ENCODE measurements at places on chromosomes 1 and 21.
A peak's percentile ranks its signal among the peaks of the same experiment; 100 is the strongest.

GRCh38 chr1:113691184-113691583 lies 68.1 kb downstream of the PHTF1 start:
- no peak for DNase-seq

GRCh38 chr1:100440075-100440809 lies 87.9 kb downstream of the CDC14A start:
- DNase-seq: no peak

DNA sequence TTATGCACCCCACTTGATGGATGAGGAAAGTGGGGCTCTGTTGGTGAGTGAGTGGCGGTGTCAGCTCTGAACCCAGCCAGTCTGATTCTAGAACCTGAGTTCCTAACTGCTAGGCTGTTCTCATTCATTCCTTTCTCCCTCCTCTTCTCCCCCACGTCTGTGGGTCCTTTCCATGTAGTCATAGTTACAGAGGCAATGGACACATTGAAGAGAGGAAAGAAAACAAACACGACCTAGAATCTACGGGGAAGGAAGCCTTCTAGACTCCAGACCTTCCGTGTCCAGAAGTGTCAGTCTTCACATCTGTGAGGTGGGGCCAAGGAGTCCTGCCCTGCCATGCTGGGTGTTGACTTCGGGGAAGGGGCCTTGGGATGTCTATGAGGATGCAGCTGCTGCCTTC lies 115.8 kb upstream of the WNT4 start:
- DNase-seq: no peak

DNA sequence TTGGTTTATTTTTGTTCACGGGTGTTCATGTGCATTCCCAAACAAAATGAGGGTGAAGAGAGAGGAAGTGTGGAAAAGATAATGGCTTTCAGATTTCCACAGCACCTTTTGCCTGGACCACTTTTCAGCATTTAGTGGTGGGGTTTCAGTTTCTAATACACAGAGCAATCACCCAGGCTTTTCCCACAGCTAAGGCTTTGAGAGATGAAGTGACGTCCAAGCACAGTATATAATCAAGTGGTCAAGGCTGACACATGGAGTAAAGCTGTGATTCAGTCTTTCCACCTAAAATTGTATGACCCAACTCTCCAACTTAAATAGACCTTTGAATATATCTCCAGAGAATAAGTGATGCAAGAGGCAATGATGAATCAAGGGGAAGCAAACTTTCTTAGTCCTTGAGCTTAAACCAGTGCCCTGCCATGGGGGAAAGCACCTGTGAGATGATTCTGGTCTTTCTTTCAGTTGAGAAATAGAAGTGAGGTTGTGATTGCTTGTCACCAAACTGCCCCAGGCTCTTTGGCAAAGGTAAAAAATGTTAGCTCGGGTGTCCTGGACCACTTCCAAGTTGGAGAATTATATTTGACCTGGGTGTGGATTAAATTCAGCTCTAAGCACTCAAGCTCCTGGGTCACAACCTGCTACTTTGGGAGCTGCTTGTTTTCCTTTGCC lies 2.4 kb upstream of the PIK3R3 start:
- DNase-seq: peak; percentile 39

DNA sequence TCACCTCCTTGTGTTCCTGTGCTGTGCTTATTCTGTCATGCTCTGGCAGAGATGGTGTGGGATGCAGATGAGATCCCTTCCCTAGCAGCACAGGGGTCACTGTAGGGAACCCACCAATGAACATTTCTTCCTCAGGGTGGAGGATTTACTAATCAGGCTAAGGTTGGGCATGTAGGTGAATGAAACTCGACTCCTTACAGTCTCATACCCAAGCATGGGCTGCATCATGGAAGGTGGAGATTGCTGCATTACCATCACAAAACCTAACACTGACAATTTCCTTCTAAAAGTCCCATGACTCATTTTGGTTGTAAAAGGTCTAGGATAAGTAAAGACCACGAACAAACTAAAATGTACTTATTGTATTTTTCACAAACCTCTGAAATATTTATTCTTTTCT lies 399.9 kb downstream of the DSCAM start:
- no peak for DNase-seq

DNA sequence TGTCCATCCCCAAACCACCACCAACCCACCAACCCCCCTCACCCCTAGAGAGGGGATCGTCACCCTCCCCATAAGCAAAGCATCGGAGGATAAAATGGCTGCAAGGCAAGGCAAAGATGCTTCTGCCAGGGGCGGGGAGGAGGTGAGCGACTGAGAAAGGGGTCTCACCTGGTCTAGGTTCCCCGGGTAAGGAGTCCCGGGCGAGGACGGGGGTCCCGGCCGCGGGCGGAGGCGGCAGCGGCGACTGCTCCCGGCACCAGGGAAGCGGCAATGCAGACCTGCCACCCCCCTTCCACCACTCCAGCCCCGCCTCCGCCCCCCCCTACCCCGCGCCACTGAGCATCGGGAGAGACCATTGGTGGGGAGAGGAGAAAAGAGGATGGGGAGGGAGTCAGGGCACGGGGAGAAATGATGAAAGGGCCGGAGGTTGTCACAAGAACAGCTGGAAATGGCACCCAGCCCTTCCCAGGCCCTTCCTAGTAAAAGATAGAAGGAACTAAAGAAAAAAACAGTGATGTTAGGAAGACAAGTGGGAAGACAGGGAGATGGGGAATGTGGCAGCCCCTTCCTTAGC lies at the start of gene SV2A:
Gene SV2A (minus strand): TSS at position 274 of the 574 bp plus-strand sequence. CDS start 4,004 bp downstream, outside the sequence.
- peak; percentile 15 for DNase-seq

GRCh38 chr1:228507961-228508652 lies 20.9 kb downstream of the RNF187 start:
- DNase-seq: no peak

Data from AG09319 (cell line).